ENCODE measurements at places on chromosomes 6 and 20.

DNA sequence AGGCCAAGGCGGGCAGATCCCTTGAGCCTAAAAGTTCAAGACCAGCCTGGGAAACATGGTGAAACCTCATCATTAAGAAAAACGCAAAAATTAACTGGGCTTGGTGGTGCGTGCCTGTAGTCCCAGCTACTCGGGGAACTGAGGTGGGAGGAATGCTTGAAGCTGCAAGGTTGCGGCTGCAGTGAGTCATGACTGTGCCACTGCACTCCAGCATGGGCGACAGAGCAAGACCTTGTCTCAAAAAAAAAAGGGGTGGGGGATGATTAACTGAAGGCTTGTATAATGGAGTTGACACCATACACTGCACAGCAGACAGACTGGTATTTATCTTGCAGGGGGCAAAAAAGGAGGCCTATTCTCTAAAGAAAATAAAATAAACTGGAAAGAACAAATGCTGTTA lies 27.7 kb downstream of the SRPK1 start:
- no peak for DNase-seq

- DNase-seq: no peak
Measured at GRCh38 chr6:122484760-122485159, 13.2 kb upstream of the SERINC1 start.

- no peak for DNase-seq
Measured at GRCh38 chr6:147366290-147366689, 142.2 kb upstream of the SAMD5 start.

DNA sequence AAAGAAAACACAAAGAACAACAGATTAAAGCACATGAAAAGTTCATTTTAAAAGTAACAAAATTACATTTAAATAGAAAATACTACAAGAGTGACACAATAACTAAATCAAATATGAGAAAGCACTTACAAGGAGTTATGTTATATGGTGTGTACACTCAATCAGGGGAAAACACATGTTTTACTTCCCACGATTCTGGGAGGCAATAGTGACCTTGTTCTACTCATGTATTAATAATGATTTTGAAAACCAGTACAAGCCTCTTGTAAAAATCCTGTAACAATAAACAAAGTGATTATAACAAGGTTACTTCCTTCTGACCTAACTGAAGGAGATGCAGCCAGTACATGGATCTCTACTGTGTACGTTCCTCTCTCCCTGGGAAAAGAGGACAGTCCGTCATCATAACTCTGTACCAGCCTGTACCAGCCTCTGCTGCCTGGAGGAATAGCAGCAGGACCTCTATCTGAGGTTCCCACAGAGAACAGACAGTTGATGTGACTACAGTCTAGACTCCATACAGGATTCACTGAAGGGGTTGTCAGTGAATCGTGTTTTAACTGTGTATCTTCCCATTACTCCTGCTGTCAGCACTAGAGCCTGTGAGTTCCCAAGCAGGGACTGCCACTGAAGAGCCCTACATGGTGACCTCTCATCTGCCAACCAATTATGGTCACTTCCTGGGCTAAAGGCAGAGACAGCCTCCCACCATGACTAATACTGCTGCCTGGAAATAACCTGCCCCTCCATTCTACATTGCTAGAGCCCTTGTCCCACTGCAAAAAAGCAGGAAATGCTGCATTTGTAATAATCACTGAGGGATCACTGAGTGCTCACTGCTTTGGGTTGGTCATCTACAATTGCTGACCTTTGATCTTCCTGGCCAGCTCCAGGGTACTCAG lies 149.7 kb downstream of the KIF16B start:
- no peak for DNase-seq

All from NCI-H774 (cell line).